ENCODE measurements at places on chromosomes 7 and 10.
A peak's percentile ranks its signal among the peaks of the same experiment; 100 is the strongest.

GRCh38 chr7:98024075-98024474 lies 34.1 kb upstream of the OCM2 start:
- no peak for DNase-seq

DNA sequence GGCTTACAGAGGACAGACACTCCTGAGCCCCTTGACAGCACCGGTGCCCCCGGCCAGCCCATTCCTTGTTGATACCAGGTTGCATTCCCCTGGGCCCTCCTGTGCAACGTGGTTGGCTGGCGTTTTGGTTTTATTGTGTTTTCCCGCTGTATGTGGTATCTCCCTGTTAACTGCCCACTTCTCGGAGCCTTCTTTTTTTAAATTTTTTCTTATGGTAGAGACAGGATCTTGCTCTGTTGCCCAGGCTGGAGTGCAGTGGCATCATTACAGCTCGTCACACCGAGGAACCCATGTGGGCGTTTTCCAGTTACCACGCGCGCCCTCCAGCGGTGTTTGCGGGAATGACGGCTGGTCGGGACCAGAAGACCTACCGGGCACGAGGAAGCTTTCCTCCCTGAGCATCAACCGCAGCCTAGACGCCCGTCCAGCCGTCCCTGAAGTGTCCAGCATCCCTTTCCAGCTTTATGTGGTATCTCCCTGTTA lies 16.9 kb upstream of the ZFAND2A start:
- peak; percentile 83 for DNase-seq

DNA sequence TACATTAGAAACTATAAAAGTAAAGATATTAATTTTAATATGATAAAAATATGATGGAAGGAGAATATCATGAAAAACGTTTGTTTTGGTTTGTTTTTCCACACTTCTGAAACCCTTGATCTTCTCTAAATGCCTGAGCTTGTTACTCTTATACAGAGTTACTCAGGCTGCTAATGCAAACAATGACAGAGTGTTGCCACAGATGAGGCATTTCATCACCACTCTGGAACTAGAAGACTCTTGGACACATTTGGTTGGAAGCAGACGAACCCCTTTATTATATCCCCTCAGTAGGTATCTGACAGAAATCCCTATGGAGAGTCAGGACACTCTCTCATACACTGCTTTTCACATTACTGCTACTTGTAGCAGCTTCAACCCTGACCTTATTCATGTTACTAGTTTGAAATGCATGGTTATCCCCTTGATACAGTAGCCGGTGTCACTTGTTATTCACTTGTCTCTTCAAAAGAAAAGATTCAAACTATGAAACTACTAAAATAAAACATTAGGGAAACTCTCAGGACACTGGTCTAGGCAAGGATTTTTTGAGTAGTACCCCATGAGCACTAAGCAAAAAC lies 66.9 kb downstream of the SEMA3C start:
- DNase-seq = no peak

DNA sequence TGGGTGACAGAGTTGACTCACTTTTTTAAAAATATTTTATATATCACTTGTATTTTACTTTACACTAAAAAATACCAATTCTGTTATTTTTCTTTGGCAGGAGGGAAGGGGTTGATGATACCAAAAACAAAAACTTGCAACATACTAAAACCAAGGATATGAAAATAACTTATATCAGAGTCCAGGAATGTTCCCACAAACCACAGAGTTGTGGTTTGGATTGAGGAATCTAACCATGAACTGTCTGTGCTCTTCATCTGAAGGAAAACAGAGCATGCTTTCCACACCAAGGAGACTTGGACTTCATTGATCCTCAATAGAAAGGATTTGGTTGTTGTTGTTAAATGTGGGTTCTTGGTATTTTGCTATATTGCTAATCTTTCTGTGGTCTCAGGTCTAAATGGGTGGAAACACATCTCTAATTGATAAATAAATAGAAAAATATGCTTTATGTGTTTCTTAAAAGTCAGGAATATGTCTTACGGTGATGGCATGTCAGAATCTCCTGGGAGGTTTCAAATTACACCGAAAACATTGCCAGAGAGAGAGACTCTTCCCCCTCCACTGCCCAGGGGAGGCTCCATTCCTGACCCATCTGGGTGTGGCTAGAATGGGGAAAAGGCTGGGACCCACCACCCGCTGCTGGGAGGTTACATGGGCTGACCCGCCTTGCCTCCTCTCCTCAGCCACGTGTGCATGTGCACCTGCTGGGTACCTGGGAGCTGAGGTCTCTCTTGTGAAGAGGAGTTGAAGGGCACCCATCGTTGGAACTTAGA lies 46.9 kb upstream of the STK17A start:
- no peak for DNase-seq

GRCh38 chr7:31043051-31043471 lies 9.0 kb upstream of the ADCYAP1R1 start:
- no peak for DNase-seq

DNA sequence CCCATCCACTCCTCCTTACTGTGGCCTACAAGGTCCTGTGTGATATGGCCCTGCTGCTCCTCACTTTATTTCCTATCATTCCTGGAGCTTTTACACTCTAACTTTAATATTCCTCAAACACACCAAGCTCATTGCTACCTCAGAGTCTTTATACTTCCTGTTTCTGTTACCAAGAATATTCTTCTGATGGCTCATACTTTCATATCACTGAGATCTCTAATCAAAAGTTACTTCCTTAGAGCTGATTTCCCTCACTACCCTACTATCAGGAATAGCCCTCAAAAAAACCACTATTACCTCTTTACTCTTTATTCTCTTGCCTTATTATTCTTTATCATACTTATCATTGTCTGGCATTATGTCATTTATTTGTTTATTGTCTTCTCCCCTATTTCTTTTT lies 5.8 kb upstream of the PPP3CB start:
- no peak for DNase-seq

GRCh38 chr10:33519130-33519860 lies 184.8 kb upstream of the NRP1 start:
- DNase-seq = no peak

GRCh38 chr10:101609481-101609880 lies 21.4 kb downstream of the DPCD start:
- DNase-seq = no peak

DNA sequence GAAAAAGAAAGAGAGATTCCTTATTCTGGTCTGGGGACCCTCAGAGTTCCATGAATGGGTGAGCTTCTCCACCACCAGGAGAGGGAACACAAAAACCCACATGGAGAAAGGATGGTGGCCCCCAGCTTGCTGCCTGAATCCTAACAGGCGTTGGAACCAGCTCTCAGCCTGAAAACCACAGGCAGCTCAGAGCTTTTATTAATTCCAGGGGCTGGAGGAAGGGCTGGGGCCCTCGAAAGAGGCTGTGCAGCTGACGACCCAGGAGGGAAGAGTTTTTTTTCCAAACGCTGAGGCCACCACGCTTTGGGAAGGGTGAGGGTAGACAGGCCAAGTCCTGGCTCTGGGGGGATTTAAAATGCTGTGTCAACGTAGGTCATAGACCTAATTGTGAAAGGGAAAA lies 10.8 kb upstream of the ELN start:
- no peak for DNase-seq

GRCh38 chr7:86933295-86933845 lies 126.1 kb downstream of the ELAPOR2 start:
- no peak for DNase-seq

DNA sequence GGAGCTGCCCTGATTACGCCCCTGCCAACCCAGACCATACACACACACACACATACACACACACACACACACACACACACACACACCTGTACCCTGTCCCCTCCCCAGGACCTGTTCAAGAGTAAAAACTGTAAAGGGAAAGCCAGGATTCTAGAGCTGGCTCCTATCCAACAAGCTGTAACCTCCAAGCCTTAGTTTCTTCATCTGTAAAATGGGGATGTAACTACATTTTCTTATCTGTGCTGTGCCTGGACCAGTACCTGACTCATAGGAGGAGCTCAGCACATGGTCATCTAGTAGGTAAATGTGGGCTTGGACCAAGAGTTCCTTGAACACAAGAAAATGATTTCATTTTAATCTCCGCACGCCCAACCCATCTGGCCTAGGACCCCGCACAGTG lies 128.8 kb downstream of the ZMIZ1 start:
- DNase-seq = no peak

GRCh38 chr7:108535257-108535656 lies 9.3 kb upstream of the PNPLA8 start:
- DNase-seq = no peak

All from effector memory CD8-positive, alpha-beta T cell (primary cell).